Mononuclear cell (primary cell): ENCODE measurements at places on chromosomes 2 and 18. TPM values are rescaled to one million over a fixed set of nuclear protein-coding genes. Genes with fewer than 3 reads are reported as not detected.

LAMA3 gene
- total RNA-seq: under 0.01 TPM

SERPINB5 gene
- not detected for total RNA-seq

ATP8B1 gene
- total RNA-seq: not detected

SLC9A2 gene
- not detected for total RNA-seq

SLC40A1 gene
- 65.5 TPM for total RNA-seq

HMSD gene
- not detected for total RNA-seq

MTHFD2 gene
- 32.1 TPM for total RNA-seq

CYB5A gene
- total RNA-seq: 3.8 TPM
